ENCODE measurements at places on chromosomes 5 and 9.

DNA sequence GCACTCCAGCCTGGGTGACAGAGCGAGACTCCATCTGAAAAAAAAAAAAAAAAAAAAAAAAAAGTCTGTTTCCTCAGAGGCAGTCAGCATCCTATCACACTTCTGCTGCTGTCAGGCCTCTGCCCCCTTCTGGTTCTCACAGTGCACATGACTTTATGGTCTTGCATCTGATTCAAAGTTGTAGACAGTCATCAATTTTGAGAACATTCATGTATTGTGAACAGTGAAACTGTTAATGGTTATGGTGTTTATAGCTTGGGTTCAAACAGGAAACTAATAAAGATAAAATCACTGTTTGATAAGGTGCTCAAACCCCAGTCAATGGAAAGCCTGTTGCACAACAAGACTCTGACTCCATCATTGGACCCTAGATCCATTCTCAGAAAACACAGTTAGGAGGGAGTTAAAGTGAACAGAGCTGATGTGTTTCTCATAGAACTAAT, 61.4 kb downstream of the FOXD1 start:
- no peak for DNase-seq

DNA sequence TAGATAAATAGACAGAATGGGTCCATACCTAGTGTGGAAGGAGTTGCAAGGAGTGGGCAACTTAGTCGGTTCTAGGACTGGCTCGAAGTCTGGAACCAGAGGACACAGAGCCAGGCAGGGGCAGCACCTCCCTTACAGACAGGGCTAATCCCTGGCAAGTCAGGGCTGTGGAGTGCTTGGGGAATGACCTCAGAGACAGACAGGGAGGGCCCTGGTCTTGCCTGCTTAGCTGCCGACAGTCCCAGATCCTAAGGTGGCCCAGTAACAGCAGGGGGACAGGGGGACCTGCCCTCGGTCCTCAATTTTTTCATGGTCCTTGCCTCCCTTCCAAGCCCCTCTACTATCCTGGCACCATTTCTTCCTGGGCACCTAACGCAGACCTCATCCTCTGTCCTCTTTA, 222.4 kb upstream of the TNC start:
- DNase-seq = no peak

- DNase-seq = no peak
Measured at GRCh38 chr5:171549274-171549673, 129.8 kb downstream of the FGF18 start.

DNA sequence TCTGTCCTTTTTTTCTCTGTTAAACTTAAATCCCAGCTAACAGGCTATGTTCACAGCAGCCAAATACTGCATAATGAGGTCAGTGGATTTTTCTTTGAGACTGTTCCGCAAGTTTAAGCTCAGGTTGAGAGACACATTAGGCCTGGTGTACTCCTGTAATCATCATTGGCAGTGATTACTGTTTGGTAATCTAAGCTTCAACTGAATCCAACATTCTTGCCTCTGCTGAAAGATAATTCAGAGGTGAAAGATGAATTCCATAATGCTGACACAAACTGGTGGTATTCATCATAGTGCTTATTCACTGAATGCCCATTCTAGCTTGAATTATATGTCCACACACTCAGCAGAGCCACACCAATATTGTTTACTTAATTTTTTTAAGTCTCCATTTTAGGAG, 108.5 kb downstream of the NFIB start:
- DNase-seq = no peak

DNA sequence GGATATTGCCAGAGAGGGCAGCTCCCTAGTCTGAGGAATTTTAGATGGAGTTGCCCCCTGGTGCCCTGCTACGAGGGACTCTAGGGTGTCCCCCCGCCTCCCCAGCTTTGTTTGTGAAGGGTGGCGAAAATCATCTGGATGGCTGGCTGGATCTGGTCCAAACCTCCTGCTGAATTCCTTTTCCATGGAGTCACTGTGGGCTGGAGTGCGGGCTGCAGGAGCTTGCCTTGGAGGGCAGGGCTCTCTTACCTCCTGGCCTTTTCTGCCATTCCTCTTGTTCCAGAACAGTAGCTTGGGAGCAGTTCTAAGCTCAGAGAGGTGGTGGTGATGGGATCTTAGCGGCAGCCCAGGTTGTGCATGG, 2.1 kb downstream of the SYNPO start:
- no peak for DNase-seq

GRCh38 chr9:136011376-136011702, 50.2 kb upstream of the UBAC1 start:
- no peak for DNase-seq

- DNase-seq = no peak
Measured at GRCh38 chr5:130290219-130290618, 386.0 kb downstream of the CHSY3 start.

- no peak for DNase-seq
Measured at GRCh38 chr9:90960941-90961340, 159.3 kb downstream of the SYK start.

DNA sequence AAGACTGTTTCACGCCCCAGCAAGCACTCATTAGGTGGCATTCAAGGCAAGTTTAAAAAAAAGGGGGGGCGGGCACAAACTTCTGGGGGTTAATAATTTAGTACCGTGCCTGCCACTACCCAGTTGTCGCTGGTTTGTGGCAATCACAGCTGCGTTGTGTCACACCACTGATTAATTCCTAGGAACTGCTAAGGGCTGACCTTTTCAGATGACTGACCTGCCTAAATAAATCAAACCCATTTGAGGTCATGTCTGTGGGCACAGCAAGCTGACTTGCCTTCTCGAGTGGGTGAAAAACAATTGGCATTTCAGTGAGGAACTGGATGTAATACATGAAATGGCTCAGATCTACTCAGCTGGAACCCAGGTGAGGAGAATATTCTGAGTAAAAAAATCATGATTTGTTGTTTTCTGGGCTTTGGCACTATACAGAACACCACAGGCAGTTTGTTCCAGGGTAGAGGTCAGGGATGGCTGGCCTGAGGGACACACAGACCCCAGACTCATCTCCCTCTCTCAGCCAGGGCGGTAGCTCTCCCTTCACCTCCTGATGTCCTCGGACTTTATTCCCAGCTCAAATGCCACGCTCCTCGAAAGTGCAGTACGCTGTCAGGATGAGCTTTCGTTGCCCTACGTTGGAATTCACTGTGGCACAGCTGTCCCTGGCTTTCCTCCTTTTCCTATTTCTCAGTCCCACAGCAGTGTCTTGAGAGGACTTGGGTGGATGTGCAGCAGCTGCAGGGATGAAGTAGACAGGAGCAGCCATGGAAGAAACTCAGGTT, 15.5 kb upstream of the MGAT1 start:
- no peak for DNase-seq

GRCh38 chr9:5004481-5004880, 19.4 kb downstream of the JAK2 start:
- no peak for DNase-seq

DNA sequence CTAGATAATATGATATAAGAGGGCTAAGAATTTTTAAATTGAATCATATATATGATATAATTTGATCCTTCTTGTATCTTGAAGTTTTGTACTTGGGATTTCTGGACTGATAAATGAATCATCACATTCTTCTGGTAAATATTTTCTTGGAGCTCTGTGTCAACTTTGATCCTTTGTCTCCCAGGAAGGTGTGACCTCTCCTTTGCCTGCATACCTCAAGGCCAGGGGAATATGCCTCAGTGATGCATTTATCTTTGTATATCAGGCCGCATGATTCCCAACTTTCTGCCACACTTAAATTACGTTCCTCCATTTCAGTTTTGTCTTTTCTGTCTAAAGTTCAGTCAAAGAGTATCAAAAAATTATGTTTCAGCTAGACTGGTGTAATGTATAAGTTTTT, 101.2 kb downstream of the NLN start:
- no peak for DNase-seq

DNA sequence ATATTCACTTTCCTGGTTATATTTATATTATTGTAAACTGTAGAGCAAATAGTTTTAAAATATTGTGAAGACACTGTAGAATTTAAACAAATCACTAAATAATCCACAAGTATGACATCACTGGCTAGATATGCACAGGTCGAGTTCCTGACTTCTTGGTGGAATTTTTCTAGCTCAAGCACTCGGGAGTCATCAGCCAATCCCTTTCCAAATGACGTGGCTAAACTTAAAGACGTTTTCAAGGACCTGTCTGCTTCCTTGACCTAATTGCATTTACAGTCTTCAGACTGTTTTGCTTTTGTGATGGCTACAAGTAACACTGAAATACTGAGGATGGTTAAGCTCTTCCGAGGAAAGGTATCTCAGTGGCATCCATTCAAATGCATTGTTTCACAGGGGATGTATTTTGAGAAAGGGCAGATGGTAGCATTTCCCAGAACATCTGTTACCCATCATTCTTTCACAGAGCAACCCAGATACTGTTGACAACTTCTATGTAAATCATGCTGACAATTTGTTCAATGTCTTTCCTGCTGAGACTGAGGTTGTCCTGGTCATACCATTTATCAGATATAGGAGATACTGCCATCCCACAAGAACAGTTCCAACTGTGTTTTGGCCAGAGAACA, 262.8 kb downstream of the CDH10 start:
- DNase-seq = no peak

DNA sequence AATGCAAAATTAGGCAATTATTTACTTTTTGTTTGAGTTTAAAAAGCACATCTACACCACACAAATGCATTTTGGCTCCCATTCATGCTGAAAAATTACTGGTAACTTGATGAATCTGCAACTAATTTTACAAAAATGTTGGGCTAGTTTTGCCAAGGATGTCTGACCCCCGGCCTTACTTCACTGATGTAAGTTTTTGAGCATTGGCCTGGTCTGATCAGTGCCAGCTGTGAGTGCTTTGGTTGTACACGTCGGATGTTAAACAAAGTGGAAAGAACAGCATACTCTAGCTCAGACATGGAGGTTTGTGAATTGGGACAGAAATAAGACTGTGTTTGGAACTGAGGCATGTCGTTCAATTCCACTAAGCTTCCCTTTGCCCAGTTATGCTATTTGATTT, 1044.2 kb downstream of the TLE4 start:
- no peak for DNase-seq

- peak; percentile 77 for DNase-seq
Measured at GRCh38 chr5:176596689-176597416, 13.1 kb downstream of the GPRIN1 start.

DNA sequence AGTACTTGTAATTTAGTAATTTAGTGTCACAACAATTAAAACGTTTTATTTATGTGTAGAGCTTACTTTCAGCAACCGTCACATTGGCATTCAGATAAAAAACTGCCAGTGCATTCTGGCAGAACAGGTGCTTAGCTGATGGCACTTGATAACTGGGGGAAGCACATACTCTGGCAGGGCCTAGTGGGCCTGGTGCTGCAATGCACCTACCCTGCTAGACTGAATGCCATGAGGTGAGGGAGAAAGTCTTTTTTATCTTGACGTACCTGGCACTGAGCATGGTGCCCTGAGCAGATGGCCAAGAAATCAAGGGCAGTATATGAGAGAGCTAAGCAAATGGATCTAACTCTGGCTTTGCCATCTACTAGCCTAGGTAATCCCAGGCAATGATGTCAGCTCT, 280.6 kb upstream of the EFNA5 start:
- no peak for DNase-seq

DNA sequence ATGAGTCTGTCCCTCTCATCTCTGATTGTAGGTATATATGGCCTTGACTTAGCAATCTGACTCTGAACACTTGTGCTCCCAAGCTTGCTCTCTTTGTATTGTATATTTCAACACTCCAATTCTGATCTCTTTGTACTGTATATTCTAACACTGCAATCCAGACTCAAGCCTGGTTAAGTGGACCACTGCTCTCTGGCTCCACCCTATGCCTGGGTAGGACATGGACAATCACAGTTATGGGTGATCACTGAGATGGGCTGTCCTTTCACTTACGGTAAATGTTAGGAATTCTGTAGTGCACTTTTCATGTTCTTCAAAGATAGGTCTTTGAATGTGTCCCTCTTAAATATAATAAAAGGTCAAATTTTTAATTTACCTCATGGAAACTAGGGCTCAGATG, 165.1 kb downstream of the TLR4 start:
- no peak for DNase-seq

GRCh38 chr5:122322801-122323548, 10.9 kb downstream of the SNCAIP start:
- no peak for DNase-seq

GRCh38 chr9:129990269-129991010, 52.5 kb downstream of the FNBP1 start:
- peak; percentile 46 for DNase-seq

DNA sequence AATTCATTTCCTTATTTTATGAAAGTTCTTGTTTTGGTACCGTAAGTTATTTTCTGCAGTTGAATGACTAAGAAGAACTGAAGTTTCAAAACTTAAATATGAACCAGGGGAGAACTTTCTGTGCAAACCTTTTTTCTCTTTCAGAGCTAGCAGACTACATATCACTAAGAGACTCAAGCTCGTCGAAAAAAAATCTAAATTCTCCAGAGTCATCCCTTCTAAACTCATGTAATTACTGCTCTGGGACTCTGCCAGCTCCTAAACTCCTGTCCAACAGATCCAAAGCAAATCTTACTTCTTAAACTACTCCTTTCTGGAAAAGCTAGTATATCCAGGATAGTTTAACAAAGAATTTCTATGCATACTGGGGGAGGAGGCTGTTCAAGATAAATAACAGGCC, 87.0 kb upstream of the NR5A1 start:
- DNase-seq = no peak

- DNase-seq = no peak
Measured at GRCh38 chr9:128421482-128421996, 882 bp downstream of the CERCAM start.

DNA sequence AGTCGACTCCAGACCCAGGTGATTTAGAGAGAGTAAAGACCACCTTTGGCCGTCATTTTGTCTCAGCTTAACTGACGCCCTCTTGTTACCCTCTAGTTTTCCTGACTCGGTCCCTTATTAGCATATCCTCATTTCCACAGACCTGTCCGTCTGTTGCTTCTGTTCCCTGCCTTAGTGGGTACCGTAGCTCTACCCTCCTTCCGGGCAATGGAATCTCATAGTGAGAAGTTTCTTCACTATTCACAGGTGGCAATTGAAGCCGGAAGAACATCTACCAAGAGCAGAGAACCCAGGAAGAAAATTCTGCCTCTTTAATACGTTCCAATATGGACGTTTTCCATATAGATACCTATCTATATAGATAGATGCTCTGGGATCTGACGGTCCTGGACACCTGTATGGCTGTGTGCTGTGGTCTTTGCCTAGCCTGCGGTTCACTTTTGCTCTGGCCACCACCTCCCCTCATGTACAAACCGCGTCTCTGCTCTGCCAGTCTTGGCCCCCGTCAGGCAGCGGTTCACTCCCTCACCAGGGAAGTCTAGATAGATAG, 652 bp upstream of the TMEM161B start:
- DNase-seq = peak; percentile 32

DNA sequence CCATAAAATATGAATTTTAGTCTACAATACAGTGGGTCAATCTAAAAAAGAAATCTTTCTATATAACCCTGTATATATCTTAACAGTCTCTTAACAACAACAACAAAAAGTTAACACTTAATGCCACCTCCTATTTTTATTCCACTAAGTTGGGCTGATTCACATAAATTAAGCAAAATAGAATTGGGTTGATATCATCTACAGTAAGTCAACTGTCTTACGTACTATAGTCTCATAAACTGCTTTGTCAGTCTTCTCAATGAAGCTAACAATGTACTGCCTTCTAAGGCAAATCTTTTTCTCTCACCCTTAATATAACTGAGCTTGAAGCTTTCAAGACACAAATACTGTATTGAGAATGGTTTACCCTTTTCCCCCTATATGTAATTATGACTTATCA, 185.7 kb downstream of the ADAMTS6 start:
- DNase-seq = no peak

GRCh38 chr9:69153707-69154521, 20.2 kb upstream of the TJP2 start:
- DNase-seq = no peak

GRCh38 chr5:94391996-94392395, 226.4 kb downstream of the KIAA0825 start:
- no peak for DNase-seq
